ENCODE measurements at places on chromosomes 4 and X.

DNA sequence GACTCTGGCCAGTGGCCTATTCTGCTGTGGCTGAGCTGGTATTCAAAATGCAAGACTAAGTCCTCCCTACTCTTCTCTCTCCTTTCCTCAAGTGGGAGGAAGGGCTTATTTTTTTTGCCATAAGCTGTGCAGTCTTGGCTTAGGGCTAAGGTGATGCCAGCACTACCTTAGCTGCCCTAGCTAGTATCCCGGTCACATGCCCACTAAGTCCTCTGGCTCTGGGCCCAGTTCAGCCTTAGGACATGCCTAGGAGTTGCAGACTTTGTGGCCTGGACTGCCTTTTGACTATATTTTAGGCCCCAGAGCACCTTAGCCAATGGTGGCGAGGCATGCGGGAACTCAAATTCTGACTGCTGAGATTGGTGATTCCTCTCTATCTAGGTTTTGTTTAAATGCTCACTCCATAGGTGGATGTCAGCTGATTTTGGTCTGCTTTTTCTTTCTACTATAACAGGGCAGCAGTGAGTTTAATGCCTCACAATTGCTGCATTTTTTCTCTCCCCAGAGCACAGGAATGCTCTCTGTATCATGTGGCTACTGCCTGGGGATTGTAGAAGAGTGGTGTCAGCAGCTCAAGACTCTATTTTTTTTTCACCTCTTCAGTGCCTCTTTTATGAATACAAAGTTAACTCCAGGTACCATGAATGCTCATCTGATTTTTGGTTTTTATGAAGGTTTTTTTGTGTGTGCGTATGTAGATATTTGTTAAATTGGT, 472.9 kb upstream of the GRID2 start:
- no peak for DNase-seq

GRCh38 chr4:2334826-2335728, 73.2 kb upstream of the MXD4 start:
- DNase-seq = no peak

- DNase-seq = peak; percentile 16
Measured at GRCh38 chr4:80336582-80336981, 1.1 kb downstream of the CFAP299 start.

DNA sequence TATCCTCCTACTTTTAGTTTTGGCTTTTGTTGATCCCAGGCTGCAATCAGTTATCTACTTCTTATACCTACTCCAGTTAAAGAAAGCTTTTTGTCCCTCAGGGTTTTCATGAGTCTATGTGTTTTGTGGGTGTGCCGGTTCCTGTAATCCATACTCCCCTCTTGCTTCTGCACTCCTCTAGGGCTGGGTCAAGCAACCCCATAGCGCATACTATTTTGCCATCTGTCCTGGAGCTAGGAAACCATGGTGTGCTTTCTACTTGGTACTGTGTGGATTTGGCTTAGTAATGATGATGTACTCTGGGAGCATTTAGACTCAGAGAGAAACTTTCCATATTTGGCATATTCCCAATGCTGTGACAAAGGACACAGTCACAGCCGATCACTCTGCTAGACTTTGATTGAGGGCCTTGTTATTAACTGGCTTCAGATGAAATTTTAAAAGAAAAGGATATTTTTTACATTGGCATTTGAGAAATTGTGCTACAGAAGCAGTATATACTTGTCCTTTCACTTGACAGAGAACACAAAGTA, 86.1 kb upstream of the GRXCR1 start:
- DNase-seq = no peak

- no peak for DNase-seq
Measured at GRCh38 chrX:137313627-137314026, 252.3 kb upstream of the ZIC3 start.

- no peak for DNase-seq
Measured at GRCh38 chr4:31655328-31655727, 935.2 kb downstream of the PCDH7 start.

DNA sequence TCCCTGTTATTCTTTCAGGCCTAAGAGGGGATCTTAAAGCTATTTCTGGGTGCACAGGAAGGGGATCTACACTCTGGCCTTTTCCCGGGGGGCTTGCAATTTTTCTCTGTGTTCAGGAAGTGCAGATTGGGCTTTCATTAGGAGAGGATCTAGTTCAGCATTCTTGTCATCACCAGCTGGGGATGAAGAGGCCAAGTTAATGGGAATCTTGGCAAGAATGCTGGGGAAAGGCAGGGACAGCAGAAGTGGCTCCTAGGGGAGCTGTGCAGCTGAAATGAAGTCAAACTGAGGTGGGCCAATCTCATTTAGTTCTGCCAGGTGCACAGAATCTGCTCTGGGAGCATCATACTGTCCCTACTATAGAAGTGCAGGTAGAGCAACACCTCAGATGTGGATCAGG, 40.9 kb upstream of the ESX1 start:
- DNase-seq = no peak

DNA sequence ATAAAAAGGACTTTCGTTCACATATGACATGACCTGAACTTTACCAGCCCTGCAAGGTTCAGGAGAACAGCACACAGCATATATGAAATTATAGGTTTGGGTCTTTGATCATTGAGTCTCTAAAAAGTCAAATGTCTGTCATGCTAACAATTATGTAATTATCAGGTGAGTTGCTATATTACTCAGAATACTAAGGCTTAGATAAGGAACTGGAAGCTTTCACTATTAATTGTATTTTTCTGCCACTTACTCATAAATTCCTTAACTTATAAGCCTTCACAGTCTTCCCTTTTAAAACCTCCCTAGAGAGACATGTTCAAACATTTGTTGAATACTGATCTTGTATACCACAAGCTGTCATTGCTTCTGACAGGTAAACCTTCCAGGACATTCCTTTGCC, 292.8 kb upstream of the MAGEB2 start:
- DNase-seq = no peak

- DNase-seq = no peak
Measured at GRCh38 chr4:38723726-38724474, 58.9 kb downstream of the TLR10 start.

DNA sequence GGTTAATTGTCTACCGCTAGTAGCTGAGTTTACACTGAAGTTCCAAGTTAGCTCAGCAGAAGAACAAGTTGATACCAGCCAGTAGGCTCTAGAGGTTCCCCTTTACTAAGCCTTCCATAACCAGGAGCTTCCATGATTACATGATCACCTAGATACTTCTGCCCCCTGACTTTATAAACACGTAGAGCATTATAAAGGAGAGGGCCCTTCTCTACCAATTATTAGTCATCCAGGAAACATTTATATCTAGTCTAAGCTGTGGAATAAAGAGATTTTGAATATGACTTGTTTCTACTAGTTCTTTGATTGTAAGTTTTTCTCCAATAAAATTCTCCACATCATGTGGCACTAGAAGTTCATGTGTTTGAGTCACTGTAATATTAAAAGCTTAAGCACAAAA, 818.1 kb upstream of the PCDH10 start:
- no peak for DNase-seq
